Hematopoietic multipotent progenitor cell treated with erythropoietin and hydrocortisone succinate and interleukin-3 and kit ligand, for 15 days (in vitro differentiated cells): ENCODE measurements at places on chromosomes 11 and 22.

DNA sequence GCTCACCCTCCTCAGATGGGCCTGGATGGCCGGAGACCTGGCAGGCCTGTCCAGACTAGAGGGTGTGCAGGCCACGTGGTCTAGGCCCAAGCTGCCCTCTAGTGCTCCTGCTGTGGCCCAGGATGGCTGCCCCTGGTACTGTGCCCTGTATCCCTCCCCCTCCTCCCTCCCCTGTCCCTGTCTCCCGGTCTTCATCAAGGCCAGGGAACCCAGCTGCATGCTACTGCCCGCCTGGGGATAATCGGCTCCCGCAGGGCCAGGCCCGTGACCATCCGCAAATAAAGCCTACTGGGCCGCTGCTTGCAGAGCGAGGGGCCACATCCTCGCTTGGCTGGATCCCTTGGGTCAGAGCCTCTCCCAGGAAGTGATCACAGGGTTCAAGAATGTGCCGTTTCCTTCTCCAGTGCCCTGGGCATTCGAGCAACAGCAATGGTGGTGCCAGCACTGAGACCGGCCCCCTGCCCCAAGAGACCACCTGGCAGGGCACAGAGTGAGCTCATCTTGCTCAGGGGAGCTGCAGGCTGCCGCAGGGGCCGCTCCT lies 51.1 kb downstream of the WNT7B start:
- no peak for DNase-seq

GRCh38 chr11:9302448-9302847 lies 11.9 kb downstream of the TMEM41B start:
- DNase-seq: no peak

- no peak for DNase-seq
Observed at GRCh38 chr11:112748713-112749543, 212.3 kb upstream of the NCAM1 start.

DNA sequence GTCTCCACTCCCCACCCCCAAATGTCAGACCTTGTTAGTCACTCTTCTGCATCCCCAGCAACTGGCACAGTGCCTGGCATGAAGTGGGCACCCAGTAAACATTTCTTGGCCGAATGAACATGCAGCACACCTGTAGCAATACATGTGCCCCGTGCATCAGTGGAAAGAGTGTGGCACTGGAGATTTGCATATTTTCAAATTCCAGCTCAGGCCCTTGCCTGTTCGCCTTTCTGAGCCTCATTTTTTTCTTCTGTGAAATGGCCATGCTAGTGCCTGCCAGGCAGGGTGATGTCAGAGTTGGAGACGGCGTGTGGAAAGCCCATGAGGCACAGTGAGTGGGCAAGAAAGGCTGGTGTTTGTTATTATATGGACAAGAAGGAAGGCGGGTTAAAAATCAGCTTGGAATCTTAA lies 38.7 kb downstream of the CD82 start:
- DNase-seq: no peak

- no peak for DNase-seq
Observed at GRCh38 chr22:28903080-28903479, 19.7 kb downstream of the ZNRF3 start.

GRCh38 chr22:41198027-41198580 lies 7.0 kb upstream of the L3MBTL2 start:
- peak; percentile 41 for DNase-seq

DNA sequence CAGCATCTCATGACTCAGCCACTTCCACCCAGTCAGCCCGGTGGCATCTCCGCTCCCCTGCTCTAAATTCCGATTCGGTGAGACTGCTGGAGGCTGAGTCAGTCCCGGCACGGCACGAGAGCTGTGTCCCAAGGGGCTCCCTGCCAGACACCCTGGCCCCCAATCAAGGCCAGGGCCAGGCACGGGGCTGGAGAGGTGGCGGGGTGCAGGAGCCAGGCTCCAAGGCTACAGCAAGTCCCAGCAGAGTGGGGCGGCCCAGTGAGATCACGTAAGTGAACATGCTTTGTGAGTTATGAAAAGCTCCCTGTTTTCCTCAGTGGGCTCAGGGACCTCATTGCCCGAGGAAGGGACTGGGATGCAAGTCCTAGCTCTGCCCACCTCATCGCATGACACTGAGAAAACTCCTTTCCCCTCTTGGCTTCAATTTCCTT lies 3.0 kb downstream of the C11orf68 start:
- DNase-seq: peak; percentile 70

DNA sequence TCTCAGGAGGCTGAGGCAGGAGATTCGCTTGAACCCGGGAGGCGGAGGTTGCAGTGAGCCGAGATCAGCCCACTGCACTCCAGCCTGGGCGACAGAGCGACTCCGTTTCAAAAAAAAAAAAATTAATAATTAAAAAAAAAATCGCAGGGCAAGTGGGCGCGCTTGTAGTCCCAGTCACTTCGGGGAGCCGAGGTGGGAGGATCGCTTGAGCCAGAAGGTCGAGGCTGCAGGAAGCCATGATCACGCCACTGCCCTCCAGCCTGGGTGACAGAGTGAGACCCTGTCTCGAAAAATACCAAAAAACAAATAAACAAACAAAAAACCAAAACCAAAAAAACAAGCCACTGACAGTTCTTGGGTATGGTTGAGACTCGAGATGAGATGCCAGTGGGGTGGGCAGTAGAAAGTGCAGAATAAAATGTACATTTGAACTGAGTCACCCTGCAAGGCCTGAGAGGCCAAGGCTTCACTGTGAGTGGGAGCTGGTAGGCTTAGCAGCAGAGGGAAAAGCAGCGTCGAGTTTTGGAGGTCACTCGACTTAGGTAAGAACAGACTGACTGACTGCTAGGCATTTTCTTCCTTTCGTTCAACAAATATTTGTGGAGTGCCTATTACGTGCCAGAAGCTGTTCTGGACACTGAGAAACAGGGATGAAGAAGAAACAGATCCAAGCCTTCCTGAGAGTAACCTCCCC lies 635 bp upstream of the LDHA start:
- DNase-seq: no peak

GRCh38 chr11:67117176-67117575 lies 1.9 kb upstream of the KDM2A start:
- DNase-seq: no peak

GRCh38 chr22:37284805-37285355 lies 2.6 kb downstream of the CYTH4 start:
- no peak for DNase-seq

DNA sequence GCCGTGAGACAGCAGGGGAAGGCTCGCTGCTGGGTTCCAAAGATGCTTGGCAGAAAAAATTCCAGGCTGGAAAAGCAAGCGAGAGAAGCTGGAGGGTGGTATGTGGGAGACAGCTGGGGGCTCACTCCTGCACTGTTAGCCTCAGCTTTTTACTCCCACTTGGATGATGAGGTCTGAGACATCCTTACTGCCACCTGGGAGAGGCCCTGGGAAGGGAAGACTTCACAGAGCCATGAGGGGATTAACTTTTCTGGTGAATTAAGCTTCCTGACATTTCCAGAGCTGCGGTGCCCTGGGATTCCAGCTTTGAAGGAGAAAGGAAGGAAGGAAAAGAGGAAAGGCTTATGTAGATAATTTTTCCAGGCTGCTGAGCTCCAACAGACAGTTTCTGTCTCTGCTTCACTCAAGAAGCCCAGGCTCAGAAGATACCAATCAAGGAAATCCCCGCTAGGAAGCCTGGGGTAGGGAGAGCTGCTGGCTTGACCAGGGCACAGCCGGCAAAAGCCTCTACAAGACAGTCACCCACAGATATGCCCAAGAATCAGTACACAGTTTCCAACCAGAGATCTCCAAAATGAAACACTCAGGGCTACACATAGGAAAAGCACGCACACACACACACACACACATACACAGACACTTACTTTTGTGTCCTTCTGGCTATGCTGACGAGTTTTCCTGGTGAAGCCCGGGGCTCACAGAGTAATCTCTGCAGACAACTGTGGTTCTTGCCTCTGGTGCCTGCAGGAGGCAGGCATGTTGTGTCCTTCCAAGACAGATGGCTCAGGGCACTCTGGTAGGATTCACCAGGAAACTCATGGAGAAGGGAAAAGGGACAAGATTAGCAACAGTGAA lies 907 bp downstream of the MCHR1 start:
- no peak for DNase-seq

- no peak for DNase-seq
Observed at GRCh38 chr11:67113231-67113721, 5.8 kb upstream of the KDM2A start.

GRCh38 chr11:501683-502287 lies 5.3 kb downstream of the RNH1 start:
- DNase-seq: no peak

- DNase-seq: no peak
Observed at GRCh38 chr11:9607511-9607899, 34.0 kb downstream of the WEE1 start.

- no peak for DNase-seq
Observed at GRCh38 chr11:32849761-32850160, 20.0 kb downstream of the PRRG4 start.

- DNase-seq: no peak
Observed at GRCh38 chr11:47857892-47858543, 9.9 kb upstream of the NUP160 start.

- no peak for DNase-seq
Observed at GRCh38 chr22:35411102-35411501, 11.2 kb downstream of the MCM5 start.

DNA sequence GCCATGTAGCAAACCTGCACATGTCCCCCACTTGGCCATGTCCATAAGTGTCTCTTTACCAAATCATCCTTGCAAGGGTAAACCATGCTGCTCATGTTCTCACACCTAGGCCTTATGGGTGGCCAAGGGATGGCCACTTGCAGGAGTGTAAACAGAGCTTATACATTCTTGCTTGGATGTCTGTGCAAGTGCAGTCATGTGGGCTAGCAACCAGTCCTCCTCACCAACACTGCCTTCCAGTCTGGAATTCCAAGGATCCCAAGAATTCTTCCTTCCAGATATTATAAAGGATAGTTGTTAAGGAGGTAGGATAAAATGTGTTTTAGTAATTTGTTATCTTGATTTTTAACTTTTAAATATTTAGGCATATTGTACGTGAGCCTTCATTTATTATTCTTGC lies 47.8 kb upstream of the OR5P2 start:
- no peak for DNase-seq

- no peak for DNase-seq
Observed at GRCh38 chr11:130171534-130171933, 12.0 kb downstream of the ST14 start.

DNA sequence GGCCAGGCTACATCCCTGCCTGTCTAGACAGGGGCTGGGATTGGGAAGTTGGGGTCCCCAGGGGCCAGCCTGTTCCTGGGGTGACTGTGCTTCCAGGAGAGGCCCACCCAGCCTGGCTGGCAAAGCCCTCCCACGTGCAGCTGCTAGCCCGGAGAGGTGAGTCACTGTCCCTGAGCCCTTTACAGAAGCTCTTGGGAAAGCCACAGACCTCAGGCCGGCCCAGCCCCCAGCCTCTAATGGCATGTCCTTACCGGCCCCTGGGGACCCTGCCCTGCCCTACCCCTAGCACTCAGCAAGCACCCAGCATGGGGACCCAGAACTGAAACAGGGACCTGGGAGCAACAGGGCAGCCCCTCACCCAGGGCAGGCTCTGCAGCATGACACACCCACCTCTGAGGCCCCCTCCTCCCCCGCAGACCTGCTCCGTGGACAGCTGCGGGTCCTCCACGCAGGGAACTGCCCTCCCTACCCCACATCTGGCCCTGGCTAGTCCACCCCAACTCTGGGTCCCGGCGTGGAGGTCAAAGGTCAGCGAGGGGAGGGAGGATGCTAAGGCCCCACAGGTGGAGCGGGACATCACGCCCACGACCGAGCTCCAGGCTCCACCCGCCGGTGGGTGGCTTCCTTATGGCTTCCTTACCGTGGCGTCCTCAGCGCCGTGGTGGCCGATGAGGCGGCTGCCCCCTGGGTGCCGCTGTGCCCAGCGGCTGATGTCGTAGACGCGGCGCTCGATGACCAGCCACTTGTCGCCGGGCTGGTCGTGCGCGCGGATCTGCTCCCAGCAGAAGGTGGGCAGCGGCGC lies 615 bp downstream of the FADS3 start:
- DNase-seq: no peak

DNA sequence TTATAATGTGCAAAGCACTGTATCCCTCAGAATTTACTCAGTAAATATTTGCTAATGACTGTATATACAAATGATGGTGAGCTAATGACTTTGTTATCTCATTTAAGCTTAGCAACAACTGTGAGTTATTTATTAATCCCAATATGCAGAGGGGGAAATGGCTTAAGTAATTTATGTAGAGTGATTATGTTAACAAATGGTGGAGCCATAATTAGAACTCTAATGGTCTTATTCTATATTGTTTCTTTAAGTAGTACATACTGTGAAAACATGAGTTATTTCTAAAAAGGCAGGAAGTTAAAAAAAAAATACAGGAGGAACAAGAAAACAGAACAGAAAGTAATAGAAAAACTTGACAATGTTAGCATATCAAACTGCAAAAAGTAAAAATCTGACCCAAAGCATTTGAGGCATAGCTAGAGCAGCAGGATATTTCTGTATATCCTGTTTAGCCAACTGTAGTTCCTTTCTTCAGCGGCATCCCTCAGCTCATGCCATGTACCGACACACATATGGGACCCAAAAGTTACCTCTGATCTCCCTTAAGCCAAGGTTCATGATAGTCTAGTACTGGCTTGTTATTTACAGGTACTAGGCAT lies 94.2 kb downstream of the FCHSD2 start:
- no peak for DNase-seq

DNA sequence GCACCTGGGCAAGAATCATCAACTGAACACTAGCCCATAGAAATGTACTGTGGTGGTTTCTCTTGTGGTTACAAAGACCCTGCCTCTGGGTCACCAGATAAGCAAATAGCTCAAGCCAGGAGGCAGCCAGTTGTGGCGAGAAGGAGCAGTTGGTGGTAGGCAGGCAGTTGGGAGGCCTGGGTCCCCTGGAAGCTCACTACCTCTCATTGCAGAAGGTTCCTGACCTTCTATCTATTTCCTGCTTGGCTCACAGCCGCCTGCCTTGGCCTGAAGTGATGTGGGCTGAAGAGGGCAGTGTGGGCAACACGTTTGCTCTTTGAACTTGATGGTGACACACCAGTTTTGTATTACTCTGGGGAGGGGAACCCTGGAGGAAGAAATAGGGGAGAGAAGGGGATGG lies 34.7 kb downstream of the NECTIN1 start:
- peak; percentile 26 for DNase-seq

DNA sequence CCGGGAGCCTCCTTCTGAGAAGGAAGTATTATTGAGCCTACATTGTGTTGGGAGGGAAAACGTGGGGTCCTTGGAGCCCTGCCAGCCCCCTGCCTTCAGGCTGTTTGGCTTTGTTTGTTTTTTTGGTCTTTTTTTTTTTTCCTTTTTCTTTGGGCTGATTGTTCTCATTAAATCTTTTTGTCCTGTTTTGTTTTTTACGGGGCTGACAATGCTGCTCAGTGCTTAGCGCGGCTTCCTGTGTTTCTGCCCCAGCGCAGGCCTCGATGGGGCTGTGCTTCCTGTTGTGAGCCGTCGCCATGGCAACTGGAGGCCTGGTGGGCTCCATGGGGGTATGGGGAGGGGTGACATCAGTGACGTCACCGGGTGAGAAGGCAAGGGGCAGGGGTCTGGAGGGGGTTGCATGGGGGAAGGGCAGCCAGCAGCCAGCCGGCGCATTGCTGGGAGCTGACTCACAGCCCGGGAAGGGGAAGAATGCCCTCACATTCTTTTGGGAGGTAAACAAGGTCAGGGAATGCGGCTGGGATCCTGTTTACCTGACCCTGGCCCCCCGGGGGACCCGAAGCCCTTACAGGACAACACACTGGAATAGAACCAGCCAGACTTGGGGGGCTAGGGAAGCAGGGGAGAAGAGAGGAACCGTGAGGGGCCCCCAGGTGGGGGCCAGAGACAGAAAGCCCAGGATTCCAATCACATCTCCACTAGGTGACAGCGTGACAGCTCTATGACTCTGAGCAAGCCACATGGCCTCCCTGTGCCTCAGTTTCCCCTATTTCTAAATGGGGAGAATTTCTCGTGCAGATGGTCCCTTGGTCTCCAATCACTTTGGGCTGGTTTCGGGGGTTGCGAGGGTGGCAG lies 22.2 kb upstream of the CBX7 start:
- DNase-seq: no peak

GRCh38 chr22:45683248-45683647 lies 11.6 kb downstream of the ATXN10 start:
- DNase-seq: no peak
